ENCODE measurements at places on chromosomes 1 and 21. TPM values are rescaled to one million over a fixed set of nuclear protein-coding genes. Genes with fewer than 3 reads are reported as not detected.

GRCh38 chr1:5911871-5912271 lies 80.4 kb downstream of the NPHP4 start:
- DNase-seq = no peak

GRCh38 chr1:165843304-165843703 lies 15.9 kb downstream of the UCK2 start:
- no peak for DNase-seq

GRCh38 chr1:86137436-86137835 lies 19.1 kb downstream of the COL24A1 start:
- no peak for DNase-seq

Gene ADGRL4
- not detected for total RNA-seq

Gene SAMSN1
- total RNA-seq = 104 TPM

Gene C1orf21
- total RNA-seq = 5.1 TPM

Gene GSTM1
- total RNA-seq = 31.5 TPM

Gene PCP4L1
- 0.34 TPM for total RNA-seq

Gene NKAIN1
- total RNA-seq = 0.63 TPM

Gene PDPN
- total RNA-seq = not detected
